ENCODE measurements at places on chromosomes 7 and 10.

DNA sequence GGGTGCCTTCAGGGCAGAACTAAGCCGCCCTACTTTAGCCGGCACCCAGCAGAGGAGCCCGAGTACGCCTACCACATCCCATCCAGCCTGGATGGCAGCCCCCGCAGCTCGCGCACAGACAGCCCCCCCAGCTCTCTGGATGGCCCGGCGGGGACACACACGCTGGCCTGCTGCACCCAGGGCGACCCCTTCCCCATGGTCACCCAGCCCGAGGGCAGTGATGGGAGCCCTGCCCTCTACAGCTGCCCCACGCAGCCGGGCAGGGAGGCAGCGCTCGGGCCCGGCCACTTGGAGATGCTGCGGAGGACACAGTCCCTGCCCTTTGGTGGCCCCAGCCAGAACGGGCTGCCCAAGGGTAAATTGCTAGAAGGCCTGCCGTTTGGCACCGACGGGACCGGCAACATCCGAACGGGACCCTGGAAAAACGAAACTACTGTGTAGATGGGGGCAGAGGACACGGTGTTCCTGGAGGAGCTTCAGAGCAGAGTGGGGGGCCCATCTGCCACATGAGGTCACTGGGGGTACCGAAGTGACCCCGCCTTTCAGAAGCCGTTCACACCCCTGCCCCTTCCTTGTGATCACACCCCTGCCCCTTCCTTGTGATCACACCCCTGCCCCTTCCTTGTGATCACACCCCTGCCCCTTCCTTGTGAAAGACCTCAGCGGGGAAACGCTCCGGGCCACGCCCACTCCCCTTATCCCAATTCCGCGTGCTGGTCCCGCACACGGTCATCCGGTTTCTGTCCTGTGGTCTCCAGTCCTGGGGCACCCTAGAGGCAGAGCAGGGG is 30.8 kb upstream of the KNDC1 start:
- no peak for DNase-seq

DNA sequence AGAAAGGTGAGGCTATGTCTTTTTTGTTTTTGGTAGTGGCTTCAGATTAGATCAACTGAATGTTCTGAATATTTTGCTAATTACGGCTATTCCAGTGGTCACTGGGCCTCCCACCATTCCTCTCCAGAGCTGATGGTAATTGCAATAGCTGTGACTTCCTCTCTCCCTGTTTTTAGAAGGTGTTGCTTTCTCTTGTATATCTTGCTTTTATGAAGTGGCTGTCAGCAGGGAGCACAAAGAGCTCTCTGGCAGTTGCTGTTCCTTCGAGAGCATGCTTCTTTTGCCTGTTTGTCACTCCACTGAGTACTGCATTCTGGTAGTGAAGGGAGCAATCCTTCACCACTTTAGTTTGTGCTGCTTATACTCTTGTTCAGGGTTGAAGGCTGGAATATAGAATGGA is 133.3 kb downstream of the EXOC4 start:
- DNase-seq: no peak

DNA sequence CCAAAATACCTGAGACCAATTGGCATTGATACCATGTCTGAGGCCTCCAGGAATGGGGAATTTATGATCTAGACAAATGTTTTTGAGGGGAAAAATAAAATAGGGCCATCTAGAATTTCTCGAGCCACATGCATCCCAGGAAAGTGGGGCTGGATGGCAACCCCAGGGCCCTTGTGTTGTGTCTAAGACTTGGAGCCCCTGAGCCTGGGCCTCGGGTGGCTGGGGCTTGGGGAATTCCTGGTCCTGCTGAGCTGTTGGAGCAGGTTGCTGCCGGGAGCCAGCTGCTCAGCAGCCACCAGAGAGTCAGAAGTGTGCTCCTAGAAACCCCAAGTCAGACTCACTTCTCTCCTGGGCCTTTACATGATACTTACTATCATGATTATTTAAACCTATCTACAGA is 172.9 kb downstream of the WDR37 start:
- no peak for DNase-seq

DNA sequence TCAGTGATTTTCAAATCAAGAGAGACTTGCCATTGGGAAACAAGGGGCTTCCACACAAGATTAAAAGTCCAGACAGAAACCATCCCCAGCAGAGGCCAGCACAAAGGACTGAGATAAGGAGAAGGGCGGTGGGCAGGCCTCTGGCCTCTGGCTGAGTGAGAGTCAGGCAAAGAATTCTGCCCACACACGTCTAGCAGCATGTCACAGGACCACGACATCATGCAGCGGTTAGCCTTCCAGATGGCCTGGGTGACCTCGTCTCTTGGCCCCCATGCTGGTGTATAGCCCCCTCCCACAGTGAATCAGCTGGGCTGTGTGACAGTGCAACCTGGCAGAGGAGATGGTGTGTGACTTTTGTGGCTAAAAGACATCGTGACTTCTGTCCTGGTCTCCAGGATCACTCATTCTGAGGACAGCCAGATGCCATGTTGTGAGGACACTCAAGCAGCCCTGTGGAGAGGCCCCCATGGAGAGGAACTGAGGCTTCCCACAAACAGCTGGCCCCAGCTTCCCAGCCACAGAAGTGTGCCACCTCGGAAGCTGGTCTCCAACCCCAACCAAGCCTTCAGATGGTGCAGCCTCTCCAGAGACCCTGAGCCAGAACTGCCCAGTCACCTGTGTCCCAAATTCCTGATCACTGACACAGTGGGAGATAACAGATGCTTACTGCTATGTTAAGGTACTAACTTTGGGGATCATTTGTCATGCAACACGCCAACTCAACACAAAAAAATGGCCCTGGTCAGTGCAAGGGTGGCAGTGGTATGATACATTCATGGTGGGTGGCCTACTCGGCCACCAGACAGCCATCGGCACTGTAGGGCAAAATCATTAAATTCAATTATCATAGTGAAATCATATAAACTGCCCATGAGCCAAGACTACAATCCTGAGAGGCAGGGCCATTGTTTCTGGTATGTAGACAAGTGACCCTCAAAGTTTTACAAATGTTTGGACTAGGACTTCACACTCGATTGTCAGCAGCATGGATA is 73.2 kb downstream of the TNS3 start:
- no peak for DNase-seq

GRCh38 chr10:88565072-88565471 is 18.0 kb downstream of the RNLS start:
- DNase-seq: peak; percentile 13

DNA sequence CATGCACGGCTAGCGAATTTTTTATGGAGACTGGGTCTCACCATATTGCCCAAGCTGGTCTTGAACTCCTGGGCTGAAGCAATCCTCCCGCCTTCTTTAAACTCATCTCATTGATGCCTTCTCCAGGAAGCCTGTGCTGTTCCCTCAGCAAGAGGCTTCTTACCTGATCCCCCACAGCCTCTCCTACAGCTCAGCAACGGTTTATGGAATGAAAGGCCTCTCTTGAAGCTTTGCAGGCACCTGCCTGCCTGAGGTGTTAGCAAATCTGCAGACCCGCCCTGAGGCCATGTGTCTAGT is 468 bp upstream of the TRIM56 start:
- no peak for DNase-seq

DNA sequence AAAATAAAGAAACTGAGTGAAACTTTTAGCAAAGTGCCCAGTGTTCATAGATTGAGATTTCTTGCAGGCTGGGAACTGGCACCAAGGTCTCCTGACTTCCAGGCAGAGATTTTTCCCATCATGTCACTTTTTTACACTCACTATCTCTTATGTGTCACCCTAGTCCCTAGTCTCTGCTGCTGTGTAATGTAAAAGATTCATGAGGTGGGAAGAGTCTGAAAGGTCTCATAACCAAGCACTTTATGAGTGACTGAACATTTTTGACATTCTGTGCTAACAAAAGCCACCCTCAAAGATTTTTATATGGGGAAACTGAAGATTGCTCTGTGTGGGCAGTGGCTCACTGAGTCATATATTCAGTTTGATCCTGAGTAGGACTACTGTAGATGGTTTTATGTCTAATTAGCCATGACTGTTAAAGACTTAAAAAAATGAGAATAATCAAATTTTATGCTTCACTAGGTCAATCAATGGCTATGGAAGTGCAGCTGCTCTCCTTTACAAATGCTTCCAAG is 900.3 kb upstream of the SORCS1 start:
- DNase-seq: no peak

DNA sequence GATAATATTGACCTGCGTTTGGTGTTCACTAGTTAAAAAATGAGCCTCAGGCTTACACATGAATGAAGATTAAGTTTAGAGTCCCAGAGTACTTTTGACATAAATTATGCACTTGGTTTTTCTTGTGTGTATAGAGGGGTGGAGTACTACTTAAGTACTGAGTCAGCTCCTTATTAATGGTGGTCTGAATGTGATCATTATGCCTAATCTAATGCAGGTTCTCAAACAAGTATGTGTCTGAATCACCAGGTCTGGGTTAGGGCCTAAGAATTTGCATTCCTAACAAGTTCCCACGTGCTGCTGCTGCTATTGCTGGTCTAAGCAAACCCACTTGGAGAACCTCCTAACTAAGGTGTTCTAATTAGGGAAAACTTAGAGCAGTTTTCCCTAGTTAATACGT is 30.7 kb upstream of the STOX1 start:
- peak; percentile 81 for DNase-seq

- DNase-seq: peak; percentile 42
These were observed 5.8 kb upstream of the KCNH2 start for GRCh38 chr7:150983893-150984368.

DNA sequence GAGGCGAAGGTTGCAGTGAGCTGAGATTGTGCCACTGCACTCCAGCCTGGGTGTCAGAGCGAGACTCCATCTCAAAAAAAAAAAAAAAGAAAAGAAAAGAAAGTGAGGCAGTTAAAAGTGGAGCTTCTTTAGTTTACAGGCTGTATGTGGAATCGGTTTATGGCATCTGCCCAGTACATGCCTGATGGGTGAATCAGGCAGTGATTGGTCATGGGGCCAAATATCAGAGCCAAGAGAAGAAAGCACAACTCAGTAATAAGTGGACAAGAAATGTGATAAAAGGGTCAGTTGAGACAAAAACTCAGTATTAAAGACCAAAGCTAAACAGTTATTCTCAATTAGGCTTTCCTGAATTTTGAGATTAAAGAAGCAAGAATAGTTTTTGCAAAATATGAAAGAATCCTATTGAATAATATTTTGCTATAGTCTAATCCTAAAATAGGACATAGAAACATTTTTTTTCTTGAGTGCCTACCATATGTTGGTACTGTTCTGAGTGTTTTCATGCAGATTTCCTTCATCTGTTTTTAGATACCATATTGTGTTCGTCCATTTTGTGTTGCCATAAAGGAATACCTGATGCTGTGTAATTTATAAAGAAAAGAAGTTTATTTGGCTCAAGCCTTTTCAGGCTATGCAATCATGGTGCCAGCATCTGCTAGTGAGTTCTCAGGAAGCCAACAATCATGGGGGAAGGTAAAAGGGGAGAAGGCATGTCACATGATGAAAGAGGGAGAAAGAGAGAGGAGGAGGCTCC is 14.4 kb downstream of the CDC14C start:
- peak; percentile 48 for DNase-seq

- DNase-seq: no peak
These were observed 39.5 kb downstream of the LRMDA start for GRCh38 chr10:75470901-75471300.

DNA sequence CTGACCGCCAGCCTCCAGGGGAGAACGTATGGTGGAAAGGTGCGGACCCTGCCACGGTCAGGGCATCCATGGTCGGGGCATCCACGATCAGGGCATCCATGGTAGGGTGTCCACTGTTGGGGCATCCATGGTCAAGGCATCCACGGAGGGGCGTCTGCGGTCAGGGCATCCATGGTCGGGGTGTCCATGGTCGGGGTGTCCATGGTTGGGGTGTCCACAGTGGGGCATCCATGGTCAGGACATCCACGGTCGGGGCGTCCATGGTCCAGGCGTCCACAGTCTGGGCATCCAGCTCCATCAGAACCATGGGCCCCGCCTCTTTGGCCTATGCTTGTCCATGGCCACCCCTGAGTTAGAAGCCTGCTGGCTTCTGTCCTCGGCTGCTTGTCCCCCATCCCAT is 148.1 kb downstream of the ADARB2 start:
- DNase-seq: no peak

- no peak for DNase-seq
These were observed 35.8 kb downstream of the SCRN1 start for GRCh38 chr7:29953726-29954347.
